ENCODE measurements at places on chromosomes 6 and 20. TPM values are rescaled to one million over a fixed set of nuclear protein-coding genes. Genes with fewer than 3 reads are reported as not detected.
A peak's percentile ranks its signal among the peaks of the same experiment; 100 is the strongest.

GRCh38 chr6:39166912-39167290, 51.9 kb upstream of the SAYSD1 start:
- ATAC-seq: no peak

The SLC22A2 gene
- total RNA-seq: not detected

The JAG1 gene
- total RNA-seq: 118 TPM

The CCR6 gene
- total RNA-seq: not detected

DNA sequence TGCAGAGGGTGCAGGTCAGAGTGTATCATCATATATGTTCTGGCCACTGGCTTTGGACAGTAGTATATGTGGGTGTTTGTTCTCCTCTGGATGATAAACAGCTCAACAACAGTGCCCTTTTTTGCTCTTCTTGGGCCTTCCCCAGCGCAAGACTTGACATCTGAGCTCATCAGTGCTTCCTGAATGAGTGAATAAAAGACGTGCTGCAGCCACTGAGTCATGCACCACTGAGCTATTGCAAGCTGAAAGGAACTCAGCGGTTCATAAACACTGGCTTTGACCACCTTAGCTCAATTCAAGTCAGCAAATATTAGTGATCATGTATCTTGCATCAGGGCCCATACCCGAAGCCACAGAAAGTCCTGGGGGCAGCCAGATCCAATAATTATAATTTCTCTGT, 105.3 kb upstream of the KCNG1 start:
- peak; percentile 68 for ATAC-seq

- ATAC-seq: peak; percentile 98
Observed at GRCh38 chr20:10864076-10864672, 190.4 kb upstream of the JAG1 start.

DNA sequence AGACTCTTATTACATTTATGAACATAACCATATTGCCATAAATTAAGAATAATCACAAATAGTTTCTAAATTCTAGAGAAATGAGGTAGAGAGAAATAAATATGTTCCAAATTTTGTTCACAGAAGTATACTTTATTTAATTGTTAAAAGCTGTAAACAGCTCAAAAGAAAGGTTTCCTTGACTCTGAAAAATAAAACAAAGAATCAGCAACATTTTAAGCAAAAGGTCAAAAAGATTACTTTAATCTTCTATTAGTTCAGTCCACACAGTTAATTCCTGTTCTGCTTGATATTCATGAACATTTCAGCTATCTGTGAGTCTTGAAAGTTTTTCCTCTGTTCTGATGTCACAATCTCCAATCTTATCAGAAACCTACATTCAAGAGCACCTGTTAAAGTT, 197.9 kb downstream of the GJA1 start:
- no peak for ATAC-seq

DNA sequence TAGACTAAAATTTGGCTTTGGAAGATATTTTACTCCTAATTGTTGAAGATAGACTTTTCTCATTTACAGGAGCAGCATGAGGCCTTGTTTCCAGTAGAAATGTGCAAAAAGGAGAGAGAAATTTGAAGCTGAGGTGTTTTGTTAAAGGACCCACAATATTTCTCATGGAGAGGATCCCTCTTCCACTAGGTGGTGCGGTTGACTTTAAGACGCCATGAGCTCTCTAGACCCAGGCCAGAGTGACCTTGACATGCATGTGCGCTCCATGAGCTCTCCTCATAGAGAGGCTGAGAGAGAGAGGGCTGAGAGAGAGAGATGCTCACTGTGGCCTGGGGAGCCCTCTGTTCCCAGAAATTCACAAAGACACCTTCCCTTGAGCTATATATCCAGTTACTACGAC, 861.2 kb upstream of the EYS start:
- no peak for ATAC-seq

DNA sequence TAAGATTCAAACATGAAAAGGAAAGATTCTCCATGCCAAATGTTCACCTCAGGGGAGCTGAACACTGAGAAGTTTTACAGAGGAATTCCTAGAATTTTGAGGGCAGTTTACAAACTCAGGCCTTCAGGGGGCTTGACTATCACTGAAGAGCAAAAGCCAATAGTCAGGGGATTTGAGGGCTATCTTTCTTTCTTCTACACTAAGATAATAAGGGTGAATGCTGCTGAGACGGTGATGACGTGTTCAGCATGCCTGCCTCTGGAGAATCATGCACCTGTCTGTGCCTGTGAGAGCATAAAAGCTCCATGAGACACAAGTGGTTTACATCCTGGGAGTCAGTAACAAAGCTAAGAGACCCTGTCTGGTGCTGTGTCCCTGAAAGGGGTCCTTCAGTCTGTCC, 1085.6 kb downstream of the KIF16B start:
- no peak for ATAC-seq

The MEP1A gene
- total RNA-seq: not detected

GRCh38 chr20:53716395-53716794, 122.8 kb upstream of the ZNF217 start:
- no peak for ATAC-seq

- no peak for ATAC-seq
Observed at GRCh38 chr6:76631622-76632021, 559.2 kb upstream of the IMPG1 start.

GRCh38 chr6:31764198-31764597, 1.7 kb downstream of the SAPCD1 start:
- ATAC-seq: no peak

GRCh38 chr20:33993576-33994221, at the start of gene RALY:
TSS of gene RALY (plus strand) at chr20:33993911. CDS start at chr20:34072075, 78,164 bp downstream.
- peak; percentile 90 for ATAC-seq

DNA sequence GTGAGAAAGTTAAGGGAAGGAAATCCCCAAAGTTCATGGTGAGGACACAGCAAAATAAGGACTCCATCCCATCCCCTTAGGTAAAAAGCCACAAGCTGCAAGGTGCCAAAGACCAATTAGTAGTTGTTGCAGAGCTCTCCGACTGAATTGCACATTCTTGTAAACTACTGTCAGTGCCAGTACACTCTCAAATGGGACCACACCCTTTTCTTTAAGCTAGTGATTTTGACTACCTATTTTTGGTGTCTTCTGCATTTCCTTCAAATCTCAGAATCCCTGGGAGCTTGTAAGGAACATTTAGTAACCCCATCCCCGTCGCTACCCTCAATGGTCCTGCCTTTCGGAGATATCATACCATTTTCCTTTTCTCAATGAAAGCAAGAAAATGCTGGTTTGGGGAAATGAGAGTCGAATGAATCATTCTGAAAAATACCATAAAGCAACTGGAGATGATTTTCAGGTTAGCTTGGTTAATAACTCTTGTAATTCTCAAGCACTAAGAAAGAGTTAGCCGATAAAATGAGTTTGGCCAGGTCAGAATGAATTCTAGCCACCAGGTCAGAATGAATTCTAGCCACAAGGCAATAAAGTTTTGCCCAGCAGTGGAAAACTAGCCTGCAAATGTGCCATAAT, 5.2 kb upstream of the HMGN3 start:
- peak; percentile 47 for ATAC-seq

The SLC17A2 gene
- total RNA-seq: not detected

- ATAC-seq: no peak
Observed at GRCh38 chr6:53979468-53980067, 131.7 kb upstream of the MLIP start.

The NOTCH4 gene
- total RNA-seq: 2.7 TPM

The JPH2 gene
- 1.0 TPM for total RNA-seq

GRCh38 chr20:1313236-1313964, 15.5 kb downstream of the SDCBP2 start:
- ATAC-seq: peak; percentile 47

GRCh38 chr6:90068264-90068663, 174.0 kb downstream of the GJA10 start:
- peak; percentile 59 for ATAC-seq

DNA sequence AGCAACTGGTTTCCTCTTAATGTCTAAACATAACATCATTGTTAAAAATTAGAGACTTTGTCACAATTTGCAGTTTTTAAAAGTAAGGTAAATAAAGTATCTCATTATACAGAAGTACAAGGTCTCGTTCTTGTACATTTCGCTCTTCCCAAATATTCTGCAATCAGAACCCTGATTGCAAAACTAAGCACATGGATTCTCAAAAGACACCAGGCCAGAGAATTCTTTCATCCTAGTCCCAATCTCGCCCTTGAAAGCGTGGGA, 355 bp upstream of the AKAP7 start:
- ATAC-seq: no peak

The KIAA0408 gene
- total RNA-seq: 0.28 TPM

The TMEM74B gene
- total RNA-seq: 1.4 TPM

DNA sequence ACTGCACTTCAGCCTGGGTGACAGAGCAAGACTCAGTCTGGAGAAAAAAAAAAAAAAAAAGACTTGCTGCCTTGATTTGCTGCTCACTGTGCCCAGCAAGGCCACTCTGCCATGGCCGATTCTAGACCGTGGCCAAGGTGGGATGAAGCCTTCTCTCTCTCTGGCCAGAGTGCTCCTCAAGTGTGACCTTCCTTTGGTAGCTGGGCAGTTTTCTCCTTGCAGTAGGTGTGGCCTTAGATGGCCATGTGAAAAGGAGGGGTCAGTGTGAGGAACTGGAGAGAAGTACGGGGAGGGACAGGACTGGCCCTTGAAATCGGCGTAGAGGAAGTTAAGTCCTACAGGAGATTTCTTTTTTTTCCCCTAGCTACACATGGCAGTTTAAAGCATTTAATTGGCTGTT, 272.0 kb downstream of the ARID1B start:
- ATAC-seq: peak; percentile 36

DNA sequence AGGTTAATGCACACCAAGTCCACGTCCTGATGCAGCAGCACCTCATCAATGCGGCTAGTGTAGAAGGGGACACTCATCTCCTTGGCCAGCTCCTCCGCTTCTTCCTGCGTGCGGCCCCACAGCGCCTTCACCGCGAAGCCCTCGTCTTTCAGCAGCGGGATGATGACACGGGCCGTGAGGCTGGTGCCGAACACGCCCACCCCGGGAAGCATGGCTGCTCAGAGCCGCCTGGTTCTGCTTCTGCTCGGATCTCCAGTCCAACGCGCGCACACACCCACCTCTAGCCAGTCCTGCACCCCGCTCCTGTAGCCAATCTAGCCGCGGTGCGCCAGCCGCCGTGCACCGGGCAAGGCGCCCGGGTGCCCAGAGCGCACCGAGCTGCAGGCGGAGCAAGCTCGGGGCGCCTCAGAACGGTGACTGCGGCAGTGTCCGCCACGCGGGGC, 700 bp downstream of the GFOD1 start:
- peak; percentile 61 for ATAC-seq

DNA sequence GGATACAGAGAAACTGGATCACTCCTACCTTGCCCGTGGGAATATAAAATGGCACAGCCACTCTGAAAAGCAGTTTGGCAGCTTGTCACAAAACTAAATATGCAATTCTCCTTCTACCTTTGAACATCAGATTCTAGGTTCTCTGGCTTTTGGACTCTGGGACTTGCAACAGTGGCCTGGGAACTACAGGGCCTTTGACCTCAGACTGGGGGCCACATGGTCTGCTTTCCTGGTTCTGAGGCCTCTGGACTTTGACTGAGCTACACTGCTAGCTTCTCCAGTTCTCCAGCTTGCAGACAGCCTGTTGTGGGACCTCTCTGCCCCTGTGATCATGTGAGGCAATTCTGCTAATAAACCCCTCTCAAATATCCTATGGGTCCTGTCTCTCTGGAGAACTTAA, 168.8 kb downstream of the CDH26 start:
- ATAC-seq: no peak

DNA sequence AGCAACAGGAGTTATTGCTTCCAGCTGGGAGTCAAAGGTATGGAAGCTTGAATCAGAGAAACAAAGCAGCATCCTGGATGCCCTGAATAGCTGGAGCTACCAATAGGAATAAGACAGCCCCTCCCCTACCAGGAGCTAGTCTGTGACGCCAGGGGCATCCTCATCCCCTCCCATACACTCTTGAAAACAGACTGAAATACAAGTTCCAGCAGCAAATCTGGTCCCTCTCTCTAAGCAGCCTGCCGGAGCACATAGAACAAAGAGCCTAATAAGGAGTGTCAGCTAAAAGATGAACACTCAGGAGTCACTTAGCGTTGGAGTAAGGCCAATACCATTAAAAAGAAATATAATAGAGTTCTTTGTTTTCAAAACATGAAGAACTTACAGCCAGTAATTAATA, 25.6 kb downstream of the FILIP1 start:
- no peak for ATAC-seq

DNA sequence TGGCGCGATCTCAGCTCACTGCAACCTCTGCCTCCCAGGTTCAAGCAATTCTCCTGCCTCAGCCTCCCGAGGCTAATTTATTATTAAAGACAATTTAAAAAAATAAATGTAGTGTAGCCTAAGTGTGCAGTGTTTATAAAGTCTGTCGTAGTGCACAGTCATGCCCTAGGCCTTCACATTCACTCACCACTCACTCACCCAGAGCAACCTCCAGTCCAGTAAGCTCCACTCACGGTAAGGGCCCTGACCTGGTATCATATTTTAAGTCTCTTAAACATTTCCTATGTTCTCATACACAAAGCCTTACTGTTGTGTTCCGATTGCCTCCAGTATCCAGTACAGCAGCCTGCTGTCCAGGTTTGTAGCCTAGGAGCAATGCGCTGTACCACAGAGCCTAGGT, 168.2 kb upstream of the FOXQ1 start:
- ATAC-seq: no peak

GRCh38 chr6:44527583-44528369, 140.3 kb downstream of the CDC5L start:
- no peak for ATAC-seq

The L3MBTL1 gene
- 4.9 TPM for total RNA-seq

GRCh38 chr6:108510461-108511319, 50.0 kb upstream of the FOXO3 start:
- ATAC-seq: no peak

The CCM2L gene
- total RNA-seq: 1.2 TPM

DNA sequence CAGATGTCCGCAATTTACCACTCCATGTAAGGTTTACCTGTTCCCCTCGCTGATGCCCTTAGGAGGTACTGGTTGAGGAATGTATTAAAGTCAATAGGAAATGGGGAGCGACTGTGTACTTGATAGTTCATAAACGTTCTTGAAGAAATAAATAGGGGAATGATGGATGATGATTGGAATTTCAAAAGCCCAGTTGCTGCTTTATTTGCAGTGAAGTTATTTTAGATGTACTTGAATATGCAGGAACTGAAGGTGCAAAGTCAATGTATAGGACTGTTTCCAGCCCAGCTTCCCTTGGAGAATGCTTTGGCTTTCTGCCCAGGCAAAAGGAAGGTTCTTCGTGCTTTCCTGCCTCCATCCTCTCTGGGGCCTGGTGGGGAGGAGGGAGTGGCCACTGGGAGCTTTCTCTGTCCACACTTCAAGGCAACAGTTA, 19.8 kb downstream of the ADGRF5 start:
- no peak for ATAC-seq

The PLAGL1 gene
- 17.9 TPM for total RNA-seq

The SYNDIG1 gene
- total RNA-seq: 0.08 TPM

The BNIP5 gene
- total RNA-seq: not detected

The OR12D3 gene
- not detected for total RNA-seq

- no peak for ATAC-seq
Observed at GRCh38 chr6:13688692-13689196, 22.9 kb downstream of the RANBP9 start.

GRCh38 chr6:152695372-152696045, 2.2 kb upstream of the MYCT1 start:
- ATAC-seq: no peak

The PSMG4 gene
- 19.6 TPM for total RNA-seq

- no peak for ATAC-seq
Observed at GRCh38 chr6:87293526-87293925, 28.9 kb upstream of the SMIM8 start.

Measured in esophagus mucosa (tissue), 1 donor.